Activated CD4-positive, alpha-beta T cell treated with anti-CD3 and anti-CD28 coated beads, Interleukin-2, amount 50 U/mL, for 16 hours (primary cell): ENCODE measurements at places on chromosomes 4 and X.

GRCh38 chr4:107654694-107655093 lies 65.3 kb downstream of the PAPSS1 start:
- no peak for DNase-seq

DNA sequence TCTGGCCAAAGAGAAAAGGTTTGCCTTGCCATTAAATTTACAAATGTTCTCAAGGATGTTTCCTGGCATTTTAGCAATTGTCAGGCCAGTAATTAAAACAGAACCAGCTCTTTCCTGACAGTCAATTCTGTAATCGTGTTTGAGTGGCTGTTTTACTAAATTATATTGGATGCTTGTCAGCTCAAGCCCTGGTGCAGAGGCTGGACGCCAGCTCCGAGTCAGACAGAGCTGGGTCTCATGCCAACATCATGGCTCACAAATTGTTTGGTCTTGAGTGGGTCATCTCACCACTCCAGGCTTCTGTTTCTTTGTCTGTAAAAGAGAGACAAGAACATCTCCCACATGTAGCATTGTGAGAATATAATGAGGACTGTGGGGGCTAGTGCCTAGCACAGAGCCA lies 190.3 kb upstream of the PSAPL1 start:
- DNase-seq = no peak

DNA sequence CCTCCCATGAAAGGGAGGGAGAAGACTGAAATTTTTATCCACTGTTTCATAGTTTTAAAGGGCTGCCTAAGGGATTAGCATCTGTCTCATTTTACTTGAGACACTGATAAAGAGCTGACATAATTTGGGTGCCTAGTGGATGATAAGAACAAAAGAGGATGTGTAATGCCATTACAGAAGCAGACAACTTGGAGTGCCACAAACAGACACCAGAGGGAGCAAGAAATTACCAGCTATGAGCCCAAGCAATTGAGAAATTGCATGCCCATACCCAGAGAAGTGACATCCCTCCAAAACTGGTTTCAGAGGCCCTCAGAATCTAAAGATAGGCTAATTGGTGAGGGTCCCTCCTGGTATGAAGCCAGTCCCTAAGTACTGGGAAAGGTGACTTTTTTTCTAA lies 38.5 kb upstream of the POU3F4 start:
- peak; percentile 18 for DNase-seq

DNA sequence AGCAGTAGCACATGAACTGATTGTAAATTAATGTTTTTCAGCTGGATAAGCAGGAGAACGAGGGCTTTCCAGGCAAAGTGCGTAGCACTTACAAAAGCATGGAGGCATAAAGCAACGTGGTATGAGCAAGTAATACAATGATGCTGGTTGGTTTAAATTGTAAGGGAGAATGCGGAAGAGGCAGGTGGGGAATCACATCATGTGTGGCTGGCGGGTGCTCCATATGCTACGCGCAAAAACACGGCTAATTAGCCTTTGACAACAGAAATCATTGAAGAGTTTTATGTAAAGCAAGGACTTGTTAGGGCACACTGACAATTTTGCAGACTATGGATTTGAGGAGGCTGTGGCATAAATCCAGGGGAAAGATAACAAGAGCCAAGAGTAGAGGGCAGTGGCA lies 14.6 kb downstream of the SYTL4 start:
- DNase-seq = no peak

DNA sequence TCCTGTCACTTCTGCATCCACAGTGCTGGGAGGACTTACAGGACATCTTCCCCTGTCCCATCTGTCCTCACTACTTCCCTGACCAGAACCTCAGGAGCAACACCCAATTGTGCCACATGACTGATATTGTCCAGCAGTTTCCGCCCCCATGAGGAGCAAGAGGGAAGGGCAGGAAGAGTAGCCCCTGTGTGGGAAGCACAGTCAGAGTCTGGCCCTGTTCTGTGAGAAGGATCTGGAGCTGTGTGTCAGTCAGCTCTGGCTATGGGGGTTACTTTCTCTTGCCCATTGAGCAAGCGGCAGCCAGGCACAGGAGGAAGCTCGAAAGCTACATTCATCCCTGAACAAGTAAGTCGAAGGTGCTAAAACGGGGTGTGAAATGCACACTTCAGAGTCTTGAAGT lies 14.8 kb upstream of the TRIM60 start:
- DNase-seq = peak; percentile 27

- DNase-seq = peak; percentile 8
These were observed 6.9 kb downstream of the CCNB3 start for GRCh38 chrX:50211510-50211909.

- DNase-seq = no peak
These were observed 38.6 kb upstream of the CEP135 start for GRCh38 chr4:55910140-55910539.

DNA sequence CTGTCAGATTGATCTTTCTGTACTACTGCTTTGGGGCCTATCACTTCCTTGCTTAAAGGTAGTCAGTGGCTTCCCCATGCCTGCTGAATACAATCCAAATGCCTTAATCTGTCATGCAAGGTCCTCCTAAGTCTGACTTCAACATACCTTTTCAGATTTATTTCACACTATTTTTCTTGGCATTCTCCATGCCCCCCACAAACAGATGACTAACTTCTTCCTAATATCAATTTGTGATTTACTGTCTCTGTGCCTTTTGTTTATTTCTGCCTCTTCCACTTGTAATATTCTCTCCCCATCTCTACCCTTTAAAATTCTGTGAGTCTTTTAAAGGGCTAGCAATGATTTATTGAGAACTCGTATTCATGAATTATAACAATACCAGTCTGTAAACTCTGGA lies 41.8 kb downstream of the OCRL start:
- DNase-seq = no peak

DNA sequence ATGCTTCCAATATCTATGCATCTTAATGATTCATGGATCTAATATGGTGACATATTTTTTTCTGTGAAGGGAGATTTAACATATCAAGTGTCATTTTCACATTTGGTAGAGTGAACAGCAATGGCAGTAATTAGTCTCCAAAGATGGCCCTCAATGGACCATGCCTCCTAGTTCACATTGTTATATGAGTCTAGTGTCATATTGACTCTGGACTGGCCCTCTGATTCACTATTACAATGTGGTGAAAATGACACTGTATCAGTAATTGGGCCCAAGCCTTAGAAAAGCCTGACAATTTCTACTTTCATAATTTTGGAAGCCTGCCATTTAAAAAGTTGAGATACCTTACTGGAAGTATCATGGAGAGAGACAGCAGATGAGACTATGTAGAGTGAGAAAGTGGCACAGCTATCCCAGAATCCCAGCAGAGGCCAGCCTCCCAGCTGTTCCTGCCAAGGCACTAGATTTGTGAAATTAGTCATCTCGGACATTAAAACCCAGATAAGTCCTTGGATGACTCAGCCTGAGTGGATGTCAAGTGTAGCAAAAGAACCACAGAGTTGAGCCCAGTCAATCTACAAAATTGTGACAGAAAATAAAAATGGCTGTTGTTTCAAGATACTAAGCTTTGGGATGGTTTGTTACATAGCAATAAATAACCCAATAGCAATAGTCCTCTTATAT lies 68.4 kb downstream of the ARHGEF38 start:
- DNase-seq = no peak

DNA sequence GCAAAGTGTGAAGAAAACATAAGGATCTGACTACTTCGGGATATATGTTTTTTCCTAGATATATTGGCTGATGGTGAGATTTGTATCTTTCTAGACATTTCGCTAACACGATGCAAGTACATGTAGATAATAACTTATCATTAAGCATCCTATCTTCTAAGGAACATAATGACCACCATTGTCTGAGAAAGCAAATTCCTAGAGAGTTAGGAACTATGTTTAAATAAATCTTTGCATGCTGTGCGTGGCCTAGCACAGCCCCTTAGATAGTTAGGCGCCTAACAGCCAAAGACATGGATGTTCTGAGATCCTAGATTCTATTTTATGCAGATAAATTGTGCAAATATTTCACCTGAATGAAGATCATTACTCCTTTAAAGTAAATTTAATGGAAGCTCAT lies 3.0 kb downstream of the COL4A6 start:
- DNase-seq = no peak

DNA sequence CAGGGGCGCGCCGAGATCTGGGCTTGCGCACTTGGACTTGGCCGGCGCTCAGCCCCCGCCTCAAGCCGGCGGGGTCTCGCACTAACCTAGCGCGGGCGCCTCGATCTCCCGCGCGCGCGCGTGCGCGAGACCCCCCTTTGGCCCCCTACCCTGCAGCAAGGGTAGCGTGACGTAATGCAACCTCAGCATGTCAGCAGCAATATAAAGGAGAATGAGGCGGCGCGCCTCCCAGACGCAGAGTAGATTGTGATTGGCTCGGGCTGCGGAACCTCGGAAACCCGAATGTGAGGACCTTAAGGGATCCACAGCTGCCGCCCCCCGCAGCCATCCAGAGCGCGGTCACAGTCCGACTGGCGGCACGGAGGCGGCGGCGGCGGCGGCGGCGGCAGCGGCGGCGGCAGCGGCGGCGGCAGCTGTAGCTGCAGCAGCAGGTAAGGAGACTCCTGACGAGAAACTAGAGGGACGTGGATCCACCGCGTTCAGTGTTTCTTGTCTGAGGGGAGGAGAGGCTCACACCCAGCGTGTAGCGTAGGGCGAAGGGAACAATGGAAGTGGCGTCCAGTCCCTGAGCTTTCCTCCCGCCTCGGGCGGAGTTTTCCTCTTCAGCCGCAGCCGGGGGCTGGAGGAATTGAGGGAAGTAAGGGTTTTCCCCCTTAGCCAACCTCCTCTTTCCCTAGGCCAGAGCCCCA lies at the start of the genes SATL1 and ZNF711:
Gene SATL1 (minus strand): TSS at position 19 of the 689 bp plus-strand sequence. CDS start 134,811 bp downstream, outside the sequence.
Gene ZNF711 (plus strand): TSS at position 231 of the 689 bp plus-strand sequence. CDS start 3,582 bp downstream, outside the sequence.
- no peak for DNase-seq

DNA sequence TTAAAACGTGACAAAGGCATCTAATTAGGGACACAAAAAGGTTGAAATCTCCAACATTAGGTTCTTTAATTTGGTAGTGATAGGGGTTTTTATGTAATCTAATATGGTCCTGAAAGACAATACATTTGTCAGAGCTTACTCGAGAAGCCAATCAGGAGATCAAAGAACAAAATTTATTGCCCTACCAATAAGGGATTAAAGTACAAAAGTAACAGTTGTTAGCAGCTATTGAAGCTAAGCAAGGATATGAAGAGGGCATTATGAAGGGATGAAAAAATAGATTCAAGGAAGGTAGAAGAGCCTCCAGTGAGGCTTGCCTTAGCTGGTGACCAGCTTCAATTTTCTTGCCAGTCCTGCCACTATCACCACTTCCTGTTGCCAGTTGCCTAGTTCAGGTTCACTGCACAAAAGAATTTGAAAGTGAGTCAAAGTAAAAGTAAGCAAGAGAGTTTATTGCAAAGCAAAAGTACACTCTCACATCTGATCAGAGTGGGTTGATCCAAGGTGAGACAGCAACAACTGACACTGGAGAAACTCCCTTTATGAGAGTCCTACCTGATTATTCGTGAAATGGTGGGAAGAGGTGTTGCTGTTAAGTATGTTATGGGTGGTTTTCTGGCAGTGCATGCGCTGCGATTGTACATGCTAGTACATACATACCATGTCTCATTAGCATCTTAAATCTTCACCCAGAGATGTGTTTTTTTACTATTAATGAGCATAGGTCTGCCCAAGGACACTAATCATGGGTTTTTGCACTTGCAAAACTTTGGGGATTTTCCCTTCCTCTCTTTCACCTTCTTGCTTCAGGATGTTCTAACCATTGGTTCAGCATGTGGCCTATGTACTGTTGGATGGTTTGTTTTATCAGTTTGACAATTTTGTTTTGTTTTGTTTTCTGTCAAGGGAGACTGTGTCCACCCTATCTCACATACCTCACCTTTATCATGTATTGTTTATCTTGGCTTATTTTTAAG lies 263.2 kb upstream of the ITM2A start:
- DNase-seq = peak; percentile 11

DNA sequence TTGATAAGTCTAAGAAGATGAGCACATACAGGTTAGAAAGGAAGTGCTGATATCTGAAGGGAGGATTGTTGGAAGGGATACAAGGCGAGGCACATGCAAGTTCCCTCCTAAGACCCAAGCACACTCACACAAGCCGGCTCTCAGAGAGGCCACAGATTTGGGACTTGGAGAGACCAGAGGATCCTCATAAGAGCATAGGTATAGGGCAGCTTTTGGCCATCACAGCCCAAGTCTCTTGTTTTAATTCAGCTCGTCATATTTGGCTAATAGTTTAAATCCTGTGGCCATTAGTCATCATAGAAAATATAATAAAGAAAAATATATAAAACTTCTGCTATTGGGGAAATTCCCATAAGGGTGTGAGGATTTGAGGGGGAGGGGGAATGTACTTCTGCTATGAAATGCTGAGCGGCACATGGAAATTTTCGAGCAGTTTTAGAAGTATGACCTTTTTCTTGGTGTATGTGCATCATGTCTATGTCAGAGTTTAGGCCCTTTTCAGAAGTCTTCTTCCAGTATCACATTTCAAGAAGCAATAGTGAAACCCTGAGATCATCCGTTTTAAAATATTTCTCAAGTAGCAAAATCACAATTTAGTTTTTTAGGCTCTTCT lies 97.7 kb downstream of the NFKB1 start:
- no peak for DNase-seq

DNA sequence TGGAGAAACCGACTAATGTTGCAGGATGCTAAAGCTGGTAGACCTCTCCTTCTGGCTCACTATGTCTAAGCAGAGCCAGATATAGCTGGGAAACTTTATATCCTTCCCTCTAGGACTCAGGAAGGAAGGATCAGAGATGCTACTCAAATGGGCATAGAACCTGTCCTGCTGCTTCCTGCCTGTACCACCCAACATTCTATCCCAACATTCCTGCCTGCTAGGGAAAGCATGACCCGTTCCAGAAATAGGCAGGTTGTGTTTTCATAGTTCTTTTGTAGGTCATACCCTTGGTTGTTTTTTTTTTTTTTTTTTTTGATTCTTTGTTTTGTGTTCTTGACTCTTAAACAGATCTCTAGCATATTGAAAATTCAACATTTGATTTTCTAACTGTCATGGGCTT lies 5.3 kb downstream of the NPNT start:
- no peak for DNase-seq

DNA sequence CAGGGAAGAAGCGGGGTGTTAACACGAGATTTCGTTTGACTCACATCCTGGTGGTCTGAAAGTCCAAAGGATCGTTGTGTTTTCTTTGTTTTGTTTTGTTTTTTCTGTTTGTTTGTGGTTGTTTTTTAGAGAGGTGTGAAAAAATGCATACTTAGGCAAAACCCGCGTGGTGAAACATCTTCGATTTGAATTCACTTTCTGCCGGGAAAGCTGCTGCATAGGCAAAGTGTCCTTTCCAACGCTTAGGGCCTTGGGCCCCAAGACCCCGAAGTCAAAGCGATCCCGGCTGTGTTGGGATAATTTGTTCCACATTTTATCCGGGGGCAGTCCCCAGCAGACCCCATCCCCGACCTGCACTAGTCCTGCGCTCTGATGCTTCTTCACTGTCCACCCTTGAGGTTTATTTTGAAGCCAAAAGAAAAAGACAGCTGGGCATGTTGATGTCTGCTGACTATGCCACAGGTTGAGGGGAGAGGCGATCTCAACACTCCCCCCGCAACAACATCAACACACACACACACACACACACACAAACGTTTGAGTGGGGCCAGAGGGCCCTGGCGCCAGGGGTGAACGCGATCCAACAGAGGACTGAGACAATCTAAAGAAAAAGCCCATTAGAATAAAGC lies 2.0 kb downstream of the MSX1 start:
- DNase-seq = no peak
